ENCODE measurements at places on chromosomes 13 and 19.
A peak's percentile ranks its signal among the peaks of the same experiment; 100 is the strongest.

DNA sequence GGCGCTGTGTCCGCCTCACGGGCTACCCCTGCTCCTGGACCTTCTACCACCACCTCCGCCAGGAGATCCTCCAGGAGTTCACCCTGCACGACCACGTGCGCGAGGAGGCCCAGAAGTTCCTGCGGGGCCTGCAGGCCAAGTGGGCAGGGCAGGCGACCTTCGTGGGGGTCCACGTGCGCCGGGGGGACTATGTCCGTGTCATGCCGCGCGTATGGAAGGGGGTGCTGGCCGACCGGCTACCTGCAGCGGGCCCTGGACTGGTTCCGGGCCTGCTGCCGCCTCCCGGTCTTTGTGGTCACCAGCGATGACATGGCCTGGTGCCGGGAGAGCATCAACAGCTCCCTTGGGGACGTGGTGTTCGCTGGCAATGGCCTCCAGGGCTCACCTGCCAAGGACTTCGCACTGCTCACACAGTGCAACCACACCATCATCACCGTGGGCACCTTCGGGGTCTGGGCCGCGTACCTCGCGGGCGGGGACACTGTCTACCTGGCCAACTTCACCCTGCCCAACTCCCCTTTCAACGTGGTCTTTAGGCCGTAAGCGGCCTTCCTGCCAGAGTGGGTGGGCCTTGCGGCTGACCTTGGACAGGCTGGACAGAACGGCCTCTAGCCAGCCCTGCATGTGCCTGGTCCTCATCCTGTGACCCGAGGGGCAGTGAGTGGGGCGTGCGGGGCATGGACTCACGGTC is 7.8 kb upstream of the NTN5 start:
- no peak for DNase-seq

- no peak for DNase-seq
Measured at GRCh38 chr13:91355099-91355825, 7.8 kb downstream of the MIR17HG start.

GRCh38 chr13:113854238-113855011 is 9.5 kb downstream of the GAS6 start:
- DNase-seq: no peak

DNA sequence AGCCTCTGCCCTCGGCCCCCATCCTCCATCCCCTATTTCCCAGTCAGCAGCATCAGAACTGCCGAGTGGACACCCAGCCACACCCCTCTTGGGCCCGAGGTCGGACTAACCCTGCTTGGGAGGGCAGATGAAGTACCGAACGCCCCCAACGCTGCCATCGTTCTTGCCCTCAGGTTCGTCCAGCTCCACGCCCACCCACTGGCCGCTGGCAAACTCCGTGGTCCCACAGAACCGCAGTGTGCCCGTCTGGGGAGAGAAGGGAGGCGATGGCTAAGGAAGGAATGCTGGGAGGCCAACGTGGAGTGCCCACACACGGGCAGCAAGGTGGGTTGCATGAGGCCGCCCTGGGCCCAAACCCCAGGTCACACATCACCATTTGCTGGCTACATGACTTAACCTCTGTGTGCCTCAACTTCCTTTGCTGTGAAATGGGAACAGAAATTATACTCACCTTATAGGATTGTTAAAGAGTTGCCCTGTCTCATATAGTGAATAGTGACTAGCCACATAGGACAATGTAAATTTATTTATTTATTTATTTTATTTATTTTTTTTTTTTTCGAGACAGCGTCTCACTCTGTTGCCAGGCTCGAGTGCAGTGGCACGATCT is 5.2 kb upstream of the ALKBH6 start:
- no peak for DNase-seq

DNA sequence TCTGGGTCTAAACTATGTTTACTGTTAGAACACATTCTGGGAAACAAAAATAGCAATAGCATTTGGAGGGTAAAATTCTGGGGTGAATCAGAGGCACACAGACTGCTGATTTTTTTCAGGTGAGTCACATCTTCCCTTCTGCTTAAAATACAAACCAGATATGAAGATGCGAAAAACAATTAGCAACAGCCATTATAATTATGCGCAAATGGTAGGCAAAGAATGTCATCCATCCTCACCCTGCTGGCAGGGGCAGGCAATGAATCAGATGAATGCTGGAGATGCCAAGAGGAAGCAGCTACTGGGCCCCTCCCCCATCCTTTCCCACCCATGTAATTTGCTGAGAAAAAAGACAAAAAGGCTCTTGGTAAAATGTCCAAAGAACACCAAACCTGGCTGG is 282.9 kb downstream of the KLF5 start:
- DNase-seq: no peak

DNA sequence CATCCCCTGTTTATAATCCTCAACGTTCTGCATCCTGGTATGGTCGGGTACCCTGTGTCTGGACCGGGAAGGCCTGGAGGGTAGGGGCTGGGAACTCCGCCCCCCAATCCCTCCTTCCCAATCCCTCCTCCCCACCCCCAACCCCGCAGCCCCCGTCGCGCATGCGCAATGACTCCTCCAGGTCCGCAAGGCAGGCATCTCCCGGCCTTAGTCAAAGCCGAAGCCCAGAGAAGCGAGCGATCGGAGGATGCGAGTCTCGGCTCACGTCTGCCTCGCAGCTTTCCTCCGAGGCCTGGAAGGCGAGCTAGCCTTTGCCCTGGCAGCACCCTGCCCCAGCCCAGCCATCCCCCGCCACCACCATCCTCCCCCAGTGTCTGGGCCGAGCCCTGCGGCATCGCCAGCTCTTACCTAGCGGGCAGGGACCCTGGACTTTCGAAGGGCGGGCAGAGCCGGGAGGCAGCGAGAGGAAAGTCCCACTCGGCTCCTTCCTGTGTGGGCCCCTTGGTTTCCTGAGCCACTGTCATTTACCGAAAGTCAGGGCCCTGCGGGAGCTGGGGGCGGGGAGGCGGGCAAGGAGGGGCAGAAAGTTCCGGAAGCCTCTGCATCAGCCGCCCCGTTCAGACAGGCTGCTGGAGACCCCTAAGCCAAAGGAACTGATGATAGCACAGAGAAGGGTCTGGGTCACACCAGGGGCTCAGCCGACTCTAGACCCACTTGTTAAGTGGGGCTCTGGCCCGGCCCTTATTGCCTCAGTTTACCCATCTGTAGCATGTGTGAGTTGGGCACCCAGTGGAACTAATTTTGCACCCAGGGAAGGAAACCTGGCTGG is at the start of gene JAK3:
Gene JAK3 (minus strand): TSS at position 445 of the 829 bp plus-strand sequence. CDS start 3,565 bp downstream, outside the sequence.
- DNase-seq: peak; percentile 77

DNA sequence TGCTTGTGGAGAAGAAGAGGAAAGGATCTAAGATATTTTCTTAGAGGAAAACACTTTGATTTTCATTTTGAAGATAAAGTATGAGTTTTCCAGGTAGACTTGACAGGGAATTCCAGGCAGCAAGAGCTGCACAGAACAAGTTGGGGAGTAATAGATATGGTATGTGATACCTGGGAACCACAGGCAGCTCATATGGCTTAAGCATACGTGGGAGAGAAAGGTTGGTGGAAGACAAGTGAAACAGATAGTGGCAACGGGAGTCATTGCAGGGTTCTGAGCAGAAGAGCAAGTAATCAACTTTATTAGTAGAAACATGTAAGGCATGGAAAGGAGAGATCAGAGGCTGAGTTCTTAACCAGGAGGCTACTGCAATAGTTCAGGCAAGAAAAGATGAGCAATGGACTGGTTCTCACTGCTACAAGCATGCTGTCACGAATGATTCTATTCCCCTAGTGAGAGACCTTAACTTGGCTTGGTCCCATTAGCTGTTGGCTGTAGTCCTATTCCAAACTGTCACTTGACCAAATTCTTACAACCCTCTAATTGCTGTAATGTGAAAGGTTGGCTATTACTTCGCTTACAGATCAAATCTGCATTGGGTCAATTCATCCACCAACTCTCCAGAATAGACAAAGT is 217.9 kb downstream of the VWA8 start:
- DNase-seq: no peak

DNA sequence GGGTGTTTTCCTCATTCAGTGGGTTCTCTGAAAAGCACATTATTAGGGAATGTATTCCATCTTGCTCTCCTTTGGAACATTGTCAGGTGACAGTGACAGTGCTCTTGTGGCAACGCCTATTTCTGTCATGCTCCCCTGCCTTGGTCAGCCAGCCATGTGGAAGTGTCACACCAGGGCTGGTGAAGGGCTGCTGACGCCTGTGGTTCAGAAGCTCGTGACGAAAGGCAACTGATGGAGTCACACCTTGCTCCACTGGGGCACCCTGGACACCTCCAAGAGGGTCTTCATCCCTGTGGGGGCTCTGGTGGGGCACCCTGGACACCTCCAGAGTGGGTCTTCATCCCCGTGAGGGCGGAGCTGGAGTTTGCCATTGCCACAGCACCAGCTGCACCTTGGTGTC is 68.9 kb upstream of the GPR183 start:
- no peak for DNase-seq

DNA sequence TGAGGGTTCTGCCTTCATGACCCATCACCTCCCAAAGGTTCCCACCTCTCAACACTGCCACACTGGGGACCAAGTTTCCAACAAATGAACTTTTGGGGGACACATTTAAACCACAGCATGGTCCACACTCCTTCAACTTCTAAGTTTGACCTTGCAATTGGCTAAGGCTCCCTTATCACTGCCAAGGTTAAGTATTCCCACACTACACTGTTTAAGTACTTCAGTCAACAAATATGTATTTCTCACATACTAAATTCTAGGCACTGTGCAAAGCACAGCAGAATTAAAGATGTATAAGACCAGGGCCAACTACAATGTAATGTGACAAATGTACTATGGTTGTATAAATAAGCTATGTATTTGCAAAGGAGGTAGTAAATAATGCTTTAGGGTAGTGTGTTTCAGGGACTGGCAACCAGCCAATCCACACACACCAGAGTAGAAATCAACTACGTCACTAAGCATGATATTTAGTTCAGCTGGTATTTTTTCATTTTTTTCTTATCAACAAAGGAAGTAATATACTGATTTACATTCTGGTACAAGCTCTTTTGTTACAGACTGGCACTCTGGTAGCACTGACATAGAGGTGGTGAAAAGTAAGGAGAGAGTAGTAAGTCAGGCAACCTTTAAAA is 12.2 kb downstream of the NUFIP1 start:
- DNase-seq: no peak

GRCh38 chr13:43411741-43412140 is 375.0 kb downstream of the ENOX1 start:
- DNase-seq: no peak

DNA sequence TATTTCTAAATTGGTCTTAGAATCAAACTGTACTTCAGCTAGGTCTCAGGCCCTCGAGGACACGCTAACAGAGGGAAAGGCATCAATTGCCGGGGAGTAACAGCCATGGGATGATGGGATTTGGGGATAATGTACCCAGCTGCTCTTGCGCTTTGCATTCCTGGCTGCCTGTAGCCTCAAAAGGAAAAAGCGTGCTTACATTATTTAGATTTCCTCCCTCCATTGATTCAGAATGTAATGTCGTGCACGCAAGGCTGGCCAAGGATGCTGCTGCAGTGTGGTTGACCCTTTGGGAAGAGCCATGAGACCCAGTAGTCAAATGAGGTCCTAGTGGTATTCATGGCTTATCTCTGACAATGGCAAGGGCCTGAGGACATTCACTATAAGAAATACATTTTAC is 95.1 kb downstream of the SLC7A1 start:
- no peak for DNase-seq

DNA sequence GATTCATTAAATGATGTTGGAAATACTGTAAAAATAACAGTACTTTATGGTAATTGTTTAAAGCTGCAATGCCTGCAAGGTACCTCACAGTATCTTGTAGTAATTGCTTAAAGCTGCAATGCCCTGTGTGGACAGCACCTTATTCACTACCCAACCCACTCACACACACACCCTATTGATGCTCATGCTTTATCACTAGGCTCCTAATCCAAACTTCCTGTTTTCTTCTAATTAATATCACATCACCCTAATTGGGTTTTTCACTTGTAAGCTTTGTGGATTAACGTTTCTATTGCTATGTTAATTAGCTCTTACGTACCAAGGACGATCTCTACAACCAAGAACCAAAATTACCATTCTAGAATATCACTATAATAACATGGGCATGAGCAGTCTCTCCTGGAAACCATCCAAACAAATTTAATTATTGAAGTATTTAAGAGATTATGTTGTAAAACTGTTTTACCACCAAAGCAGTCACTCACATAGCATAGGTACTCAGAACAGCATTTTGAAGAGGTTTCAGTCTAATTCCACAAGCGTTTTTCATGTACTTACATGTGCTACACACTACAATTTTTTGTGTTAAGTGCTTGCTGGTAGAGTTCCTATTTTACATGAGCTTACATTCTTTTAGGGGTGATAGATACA is 303.8 kb downstream of the PCDH9 start:
- no peak for DNase-seq

DNA sequence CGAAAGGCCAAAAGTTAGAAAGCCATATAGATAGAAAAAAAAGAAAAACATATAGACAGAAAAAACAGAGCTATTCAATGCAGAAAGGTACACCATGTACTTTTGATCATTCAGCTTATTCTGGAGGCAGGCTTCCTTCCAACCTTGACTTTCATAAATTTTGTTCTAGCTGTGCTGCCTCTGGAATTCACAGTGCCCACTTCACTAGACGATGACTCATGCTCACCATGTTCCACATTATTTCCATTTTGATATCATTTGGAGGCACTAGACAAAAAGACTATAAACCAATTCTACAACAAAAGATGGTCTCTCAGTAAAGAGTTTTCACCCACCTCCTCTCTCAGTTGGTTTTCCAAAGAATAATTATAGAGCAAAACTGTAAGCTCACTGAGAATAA is 229.0 kb upstream of the IPO5 start:
- no peak for DNase-seq

GRCh38 chr19:47427241-47428176 is 8.2 kb upstream of the MEIS3 start:
- peak; percentile 50 for DNase-seq

DNA sequence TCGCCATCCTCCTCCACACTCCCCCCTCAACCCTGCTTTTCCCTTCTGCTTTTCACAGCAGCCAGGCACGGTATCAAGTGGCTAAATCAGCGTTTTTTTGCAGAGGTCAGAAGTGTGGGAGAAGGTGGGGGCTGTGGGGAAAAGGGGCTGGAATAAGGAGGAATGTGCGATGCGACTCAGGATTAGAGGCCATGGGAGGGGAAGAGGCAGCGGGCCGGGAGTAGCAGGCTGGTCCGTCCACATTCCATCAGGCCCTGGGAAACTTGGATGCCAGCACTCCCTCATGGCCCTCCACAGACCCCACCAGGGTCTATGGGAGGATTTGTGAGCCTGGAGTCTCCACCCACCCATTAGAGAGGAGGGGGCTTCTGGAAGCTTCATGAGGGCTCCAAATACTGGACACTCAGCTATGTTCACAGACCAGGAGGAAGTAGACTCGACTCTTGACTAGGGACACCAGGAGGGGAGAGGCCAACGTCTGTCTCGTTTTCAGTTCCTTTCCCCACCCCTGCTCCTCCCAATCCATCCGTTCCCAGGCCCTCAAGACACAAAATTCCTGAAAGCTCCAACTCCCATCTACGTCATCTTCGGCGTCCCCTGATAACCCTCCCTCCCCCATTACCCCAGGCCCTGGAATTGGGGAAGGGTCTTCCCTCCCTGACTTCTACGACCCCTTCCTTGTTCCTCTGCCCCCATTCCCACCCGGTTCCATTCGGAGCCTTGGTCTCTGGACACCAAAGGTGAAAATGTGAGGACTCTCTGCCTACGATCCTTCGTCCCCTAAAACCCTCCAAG is 3.3 kb upstream of the KCNC3 start:
- DNase-seq: no peak
